ENCODE measurements at places on chromosomes 12 and 14. TPM values are rescaled to one million over a fixed set of nuclear protein-coding genes. Genes with fewer than 3 reads are reported as not detected.
A peak's percentile ranks its signal among the peaks of the same experiment; 100 is the strongest.

DNA sequence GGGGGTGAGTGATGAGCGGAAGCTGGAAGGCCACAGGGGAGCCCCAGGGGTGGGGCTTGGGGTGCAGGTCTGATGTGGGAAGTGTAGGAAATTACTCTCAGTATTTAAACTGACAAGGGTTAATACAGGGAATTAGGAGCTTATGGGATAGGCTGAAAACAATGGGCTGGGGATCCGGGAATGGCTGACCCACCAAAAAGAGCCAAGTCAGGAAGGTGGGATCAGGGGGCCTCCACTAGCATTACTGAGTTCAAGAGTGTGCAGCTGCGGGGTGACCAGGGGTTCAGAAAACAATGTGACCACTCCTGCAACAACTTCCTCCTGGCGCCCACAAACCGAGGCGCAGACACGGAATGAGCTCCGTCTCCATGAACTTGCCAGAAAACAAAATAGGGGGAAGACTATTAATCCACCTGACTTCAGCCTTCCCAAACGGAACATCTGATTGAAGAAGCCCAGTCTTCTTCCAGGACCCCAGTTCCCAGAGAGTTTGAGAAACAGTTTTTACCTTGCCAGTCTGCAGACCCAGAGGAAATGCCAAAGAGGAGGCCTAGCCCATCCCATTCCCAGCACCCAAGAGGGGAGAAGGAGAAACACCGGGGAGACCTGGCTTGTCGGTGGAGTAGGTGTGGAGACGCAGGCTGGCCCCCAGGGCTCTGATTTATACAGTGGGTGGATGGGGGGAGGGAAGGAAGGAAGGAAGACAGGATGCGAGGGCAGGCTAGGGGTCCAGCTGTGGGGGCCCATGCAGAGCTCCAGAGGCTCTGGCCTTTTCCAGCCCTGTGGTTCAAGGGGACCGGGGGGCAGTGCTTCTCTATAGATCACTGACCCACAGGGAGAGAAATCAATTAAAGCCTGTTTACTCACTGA, 16.5 kb upstream of the YY1 start:
- ATAC-seq: no peak

- no peak for ATAC-seq
These were observed 13.1 kb downstream of the DACT1 start for GRCh38 chr14:58650857-58651256.

DNA sequence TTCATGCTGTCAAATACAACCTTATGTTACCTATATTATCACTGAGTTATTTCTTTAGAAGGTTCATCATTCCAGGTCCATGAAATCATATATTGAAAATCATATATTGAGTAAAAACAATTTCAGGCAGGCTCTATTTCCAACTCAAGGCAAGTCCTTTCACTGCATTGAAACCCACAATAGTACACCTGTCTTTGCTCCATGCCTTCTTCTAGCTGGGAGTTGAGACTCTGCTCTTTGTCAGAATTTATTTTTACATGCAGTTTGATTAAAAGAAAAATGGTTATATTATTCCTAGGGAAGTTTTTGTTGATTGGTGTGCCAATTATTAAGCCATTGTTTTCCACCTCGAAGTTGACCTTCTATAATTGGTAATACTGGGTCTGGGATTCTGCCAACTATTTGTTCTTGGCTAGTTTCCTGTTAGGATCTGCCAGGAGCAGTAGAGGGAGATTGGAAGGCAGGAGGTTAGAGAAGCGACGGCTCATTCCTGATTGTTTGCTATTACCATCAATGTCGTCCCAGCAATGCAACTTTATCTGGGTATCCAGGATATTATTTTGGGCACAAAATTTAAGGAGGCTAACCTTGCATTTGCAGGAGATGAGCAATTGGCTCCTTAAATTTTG, 79.5 kb upstream of the MIS18BP1 start:
- no peak for ATAC-seq

Gene MYH6
- not detected for total RNA-seq

DNA sequence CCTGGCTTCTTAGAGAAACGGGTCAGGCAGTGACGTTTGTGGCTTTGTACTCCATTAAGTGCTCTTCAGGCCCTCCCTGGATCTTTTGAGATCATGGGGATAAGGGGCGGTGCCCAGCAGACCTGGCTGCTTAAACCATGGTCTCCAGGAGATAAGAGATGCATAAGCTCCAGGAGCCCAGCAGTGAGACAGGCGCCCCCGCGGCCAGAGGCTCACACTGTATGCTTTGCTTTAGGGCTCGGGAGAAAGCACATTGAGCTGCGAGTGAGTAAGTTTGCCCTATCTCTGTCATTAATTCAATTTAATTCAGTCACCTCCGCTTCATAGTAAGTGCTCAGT, 359.5 kb downstream of the CACNA1C start:
- ATAC-seq: no peak

DNA sequence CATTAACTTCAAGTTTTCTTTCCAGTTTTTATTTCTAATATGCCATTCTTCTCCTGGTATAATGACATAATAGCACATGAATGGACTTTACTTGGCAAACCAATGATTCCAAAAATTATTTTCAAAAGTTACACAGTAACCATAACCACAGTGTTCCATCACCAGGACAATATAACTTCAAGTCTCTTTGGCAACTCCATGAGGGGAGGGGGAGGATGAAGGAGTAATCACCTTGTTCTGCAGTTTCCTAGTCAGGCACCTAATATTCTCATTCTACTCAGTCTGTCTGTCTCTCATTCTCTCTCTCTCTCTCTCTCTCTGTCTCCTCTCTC, 66.6 kb downstream of the BTG1 start:
- ATAC-seq: no peak

DNA sequence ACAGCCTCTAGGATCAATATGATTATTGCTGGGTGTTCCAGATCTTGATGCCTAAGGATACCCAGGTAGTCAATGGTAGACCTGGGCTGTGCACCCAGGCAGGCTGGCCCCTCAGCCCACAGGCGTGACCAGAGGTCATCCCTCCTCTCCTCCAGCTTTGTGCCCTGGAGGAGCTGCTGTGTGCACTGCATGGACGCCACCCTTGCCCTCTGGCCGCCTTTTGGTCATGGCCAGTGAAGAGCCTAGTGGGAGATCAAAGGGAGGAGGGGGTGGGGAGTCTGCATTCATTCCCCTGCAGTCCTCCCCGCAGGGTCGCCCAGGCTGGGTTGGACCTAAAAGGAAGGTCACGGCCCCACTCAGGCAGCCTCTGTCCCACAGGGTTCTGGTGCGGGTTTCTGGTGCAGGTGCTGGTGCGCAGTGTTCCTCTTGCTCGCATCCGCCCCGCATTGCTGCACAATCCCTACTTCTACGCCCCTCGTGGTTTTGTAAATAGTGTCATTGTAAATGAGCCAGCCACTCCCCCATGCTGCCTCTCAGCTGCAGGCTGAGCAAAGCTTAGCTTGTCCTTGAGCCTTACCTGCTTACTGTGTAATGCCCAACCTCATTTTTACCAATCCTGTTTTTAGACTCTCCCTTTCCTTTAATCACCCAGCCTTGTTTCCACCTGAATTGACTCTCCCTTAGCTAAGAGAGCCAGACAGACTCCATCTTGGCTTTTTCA, 55.3 kb downstream of the PSMA6 start:
- ATAC-seq: peak; percentile 65

DNA sequence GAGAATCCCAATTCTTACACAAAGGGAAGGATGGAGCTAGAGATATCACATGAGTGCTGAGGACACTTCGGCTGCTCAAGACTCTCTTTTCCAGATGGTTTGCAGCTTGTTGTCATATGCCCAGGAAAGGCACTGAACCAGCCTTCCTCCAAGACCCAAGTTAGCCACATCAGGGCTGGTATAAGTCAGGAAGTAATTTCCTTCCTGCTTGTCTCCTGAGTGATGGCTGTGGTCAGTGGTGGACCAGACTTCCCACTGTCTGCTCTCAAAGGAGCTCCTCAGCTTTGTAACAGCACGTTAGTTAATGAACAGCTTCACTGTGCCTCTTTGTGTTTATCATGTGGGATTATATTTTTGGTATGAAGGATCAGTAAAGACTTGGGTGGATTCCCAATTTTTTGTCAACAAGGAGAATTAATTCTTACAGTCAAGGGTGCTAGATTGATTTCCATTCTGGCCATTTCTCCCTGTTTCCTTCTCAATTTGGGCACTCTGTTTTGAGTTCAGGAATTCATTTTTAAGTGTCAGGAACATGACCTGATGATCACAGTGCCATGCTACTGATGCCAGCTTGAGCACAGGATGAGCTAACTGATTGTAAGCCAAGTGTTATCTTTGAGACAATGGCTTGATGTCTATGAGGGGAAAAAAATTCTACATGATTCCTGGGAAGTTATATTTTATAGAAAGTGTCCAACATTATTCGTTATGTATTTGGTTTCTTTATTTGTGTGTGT, 145.8 kb downstream of the GCH1 start:
- ATAC-seq: no peak

DNA sequence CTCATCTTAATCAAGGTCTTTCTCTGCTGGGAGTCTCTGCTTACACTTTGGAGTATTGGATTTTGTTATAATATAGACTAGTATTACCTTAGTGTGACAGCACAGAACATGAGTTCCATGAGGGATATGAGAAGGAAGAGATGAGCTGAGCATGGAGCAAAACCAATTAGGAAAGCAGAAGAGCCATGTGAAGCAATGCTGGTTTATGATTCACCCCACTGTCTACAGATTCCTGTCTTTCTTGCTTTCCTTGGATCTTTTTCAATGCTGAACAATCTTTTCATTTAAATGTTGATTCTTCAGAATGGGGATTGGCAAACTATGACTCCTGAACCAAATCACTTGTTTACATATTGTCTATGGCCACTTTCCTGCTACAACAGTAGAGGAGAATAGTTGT, 70.4 kb upstream of the KITLG start:
- no peak for ATAC-seq

DNA sequence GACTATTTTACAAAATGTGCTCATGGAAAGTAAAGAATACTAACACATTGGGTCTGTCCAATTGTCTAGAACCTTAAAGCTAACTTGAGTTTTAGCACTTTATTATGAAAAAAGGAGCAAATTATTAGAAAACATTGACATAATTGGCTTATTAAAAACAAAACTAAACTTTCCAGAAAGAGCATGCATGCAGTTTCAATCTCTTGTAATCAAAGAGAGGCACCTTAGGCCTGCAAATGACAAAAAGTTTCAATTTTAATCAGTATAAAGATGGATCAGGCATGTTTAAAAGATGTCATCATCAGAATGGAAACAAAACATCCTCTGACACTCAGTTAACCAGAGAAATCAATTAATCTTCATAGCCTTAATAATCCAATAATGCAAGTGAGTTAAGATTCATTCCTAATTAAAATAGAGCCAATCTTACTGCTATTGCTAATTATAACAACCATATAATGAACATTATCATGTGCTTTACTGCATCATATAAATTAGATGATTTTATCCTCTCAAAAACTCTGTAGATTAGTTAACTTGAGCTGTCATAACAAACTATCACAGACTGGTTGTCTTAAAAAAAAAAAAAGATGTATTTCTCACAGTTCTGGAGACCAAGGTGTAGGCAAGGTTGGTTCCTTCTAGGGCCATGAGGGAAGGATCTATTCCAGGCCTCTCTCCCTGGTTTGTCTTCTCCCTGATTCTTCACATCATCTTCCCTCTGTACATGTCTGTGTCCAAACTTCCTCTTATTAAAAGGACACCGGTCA, 131.4 kb downstream of the RPAP3 start:
- no peak for ATAC-seq

Gene STON2
- total RNA-seq: 48.6 TPM

DNA sequence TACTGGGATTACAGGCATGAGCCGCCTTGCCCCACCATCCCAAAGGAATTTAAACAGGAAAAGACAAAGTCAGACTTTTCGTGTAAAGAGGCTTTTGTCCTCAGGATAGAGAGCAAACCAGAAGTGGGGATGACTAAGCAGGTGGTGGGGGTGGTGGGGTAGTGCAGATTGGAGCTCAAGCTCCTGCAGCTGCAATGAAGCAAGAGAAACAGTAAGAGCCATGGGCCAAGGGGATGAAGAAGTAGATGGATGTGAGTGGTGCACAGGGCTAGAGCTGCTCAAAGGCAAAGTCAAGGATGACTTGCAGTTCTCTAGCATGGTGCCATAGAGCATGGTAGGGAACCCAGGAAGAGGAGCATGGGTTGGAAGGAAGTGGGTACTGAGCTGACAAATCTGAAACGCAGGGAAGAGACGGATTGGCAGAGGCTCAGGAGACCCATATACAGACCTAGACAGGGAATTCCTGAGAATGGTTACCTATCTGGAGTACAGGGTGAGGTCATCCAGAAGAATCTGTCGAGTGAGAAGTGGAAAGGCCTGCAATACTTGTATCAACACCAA, 11.4 kb upstream of the RNF34 start:
- no peak for ATAC-seq

DNA sequence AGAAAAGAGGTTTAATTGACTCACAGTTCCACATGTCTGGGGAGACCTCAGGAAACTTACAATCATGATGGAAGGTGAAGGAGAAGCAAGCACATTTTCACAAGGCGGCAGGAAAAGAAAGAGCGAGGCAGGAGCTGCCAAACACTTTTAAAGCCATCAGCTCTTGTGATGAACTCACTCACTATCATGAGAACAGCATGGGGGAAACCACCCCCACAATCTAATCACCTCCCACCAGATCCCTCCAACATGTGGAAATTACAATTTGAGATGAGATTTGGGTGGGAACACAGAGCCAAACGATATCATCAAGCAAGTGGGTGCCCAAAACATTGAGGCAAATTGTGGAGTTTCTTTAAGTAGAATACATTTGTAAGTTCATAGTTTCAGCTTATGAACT, 957.7 kb downstream of the DIO2 start:
- no peak for ATAC-seq

Gene LHX5
- 0.09 TPM for total RNA-seq

DNA sequence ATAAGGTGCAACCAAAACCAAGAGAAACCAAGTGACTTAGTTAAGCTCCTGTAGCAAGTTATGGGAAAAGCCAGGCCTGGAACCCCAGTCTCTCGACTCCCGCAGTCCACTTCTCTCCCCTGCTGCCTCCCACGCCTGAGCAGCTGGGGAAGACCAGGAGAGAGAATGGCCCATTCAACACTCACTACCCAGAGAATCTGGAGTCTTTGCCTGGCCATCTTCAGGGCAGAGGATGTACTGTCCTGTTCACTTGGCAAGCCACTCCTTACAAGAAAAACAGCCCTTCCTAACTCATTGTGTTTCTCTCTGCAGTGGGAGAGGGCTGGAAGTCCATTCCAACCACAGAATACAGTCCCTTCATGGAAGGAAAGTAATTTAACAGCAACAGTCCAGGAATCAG, 1.8 kb downstream of the PITPNM2 start:
- ATAC-seq: no peak

Gene MAPK1IP1L
- 66.9 TPM for total RNA-seq

Data from motor neuron (in vitro differentiated cells).